Aorta (tissue), 5 donors: ENCODE measurements at places on chromosomes 3 and 15. TPM values are rescaled to one million over a fixed set of nuclear protein-coding genes. Genes with fewer than 3 reads are reported as not detected.

- DNase-seq, result no peak
Observed at GRCh38 chr3:100274361-100274760, 13.6 kb downstream of the TBC1D23 start.

DNA sequence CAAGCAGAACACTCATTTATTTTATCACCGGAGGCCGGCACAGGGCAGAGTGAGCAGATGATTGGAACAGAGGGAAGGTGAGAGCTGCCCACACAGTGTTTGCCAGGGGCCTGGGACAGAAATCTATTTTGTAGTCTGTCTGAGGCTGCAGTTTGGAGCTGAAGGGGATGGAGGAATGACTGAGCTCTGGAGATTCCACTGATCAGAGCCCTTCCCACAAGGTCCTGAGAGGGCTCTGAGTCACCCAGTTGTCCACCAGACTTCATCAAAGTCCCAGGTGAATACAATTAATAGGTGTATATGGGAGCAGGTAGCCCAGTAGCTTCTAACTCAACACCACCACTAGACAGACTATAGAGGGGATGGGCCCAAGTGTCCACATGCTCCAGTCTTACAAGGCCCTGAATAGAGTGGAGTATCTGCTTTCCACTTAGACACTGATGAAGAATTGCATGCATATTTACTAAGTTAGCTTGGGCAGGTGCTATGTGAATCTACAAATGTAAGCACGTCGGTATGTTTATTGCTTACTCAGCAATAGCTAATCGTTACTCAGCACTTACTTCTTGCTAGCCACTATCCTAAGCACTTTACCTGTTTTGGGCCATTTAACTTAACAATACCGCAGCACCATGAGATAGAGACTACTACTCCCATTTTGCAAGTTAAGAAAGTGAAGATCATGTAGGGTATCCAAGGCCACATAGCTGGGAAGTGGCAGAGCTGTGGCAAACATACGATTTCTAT lies 2.7 kb upstream of the STARD5 start:
- DNase-seq, result no peak

- DNase-seq, result no peak
Observed at GRCh38 chr3:31743331-31744089, 210.8 kb downstream of the STT3B start.

DNA sequence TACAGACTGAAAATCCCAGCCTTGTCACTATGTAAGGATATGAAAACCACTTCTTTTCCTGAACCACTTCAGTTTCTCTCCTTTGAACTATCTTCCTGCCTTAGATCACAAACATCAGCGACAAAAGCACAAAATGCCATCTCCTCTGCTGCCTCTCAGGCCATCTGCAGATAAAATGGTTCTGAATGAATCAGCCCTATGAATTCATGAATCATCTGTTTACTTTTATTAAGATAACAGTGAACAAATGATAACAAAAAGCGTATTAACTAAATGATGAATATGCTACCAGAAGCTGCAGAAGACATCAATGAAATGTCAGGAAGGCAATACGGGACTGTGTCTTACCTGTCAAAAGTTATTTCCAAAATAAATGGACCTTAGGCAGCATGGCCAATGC lies 928.1 kb downstream of the ROBO1 start:
- no peak for DNase-seq

GRCh38 chr3:15277861-15278500 lies 54.4 kb downstream of the SH3BP5 start:
- no peak for DNase-seq

The ATP13A5 gene
- total RNA-seq, result not detected

The NGLY1 gene
- 37.9 TPM for total RNA-seq

DNA sequence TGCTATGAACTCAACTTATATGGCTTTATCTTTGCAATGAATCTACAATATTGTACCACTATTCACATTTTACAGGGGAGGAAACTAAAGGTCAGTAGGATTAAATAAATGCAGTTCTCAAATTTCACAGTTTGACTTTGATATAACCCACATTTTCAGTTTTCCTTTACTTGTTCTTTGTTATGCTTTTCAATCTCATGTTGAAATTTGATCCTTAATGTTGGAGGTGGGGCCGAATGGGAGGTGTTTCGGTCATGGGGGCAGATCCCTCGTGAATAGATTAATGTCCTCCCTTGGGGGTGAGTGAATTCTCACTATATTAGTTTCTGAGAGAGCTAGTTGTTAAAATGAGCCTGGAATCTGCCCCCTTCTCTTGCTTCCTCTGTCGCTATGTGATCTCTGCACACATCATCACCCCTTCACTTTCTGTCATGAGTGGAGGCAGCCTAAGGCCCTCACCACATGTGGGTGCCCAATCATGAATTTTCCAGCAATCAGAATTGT lies 44.7 kb downstream of the CD200 start:
- DNase-seq, result no peak

- no peak for DNase-seq
Observed at GRCh38 chr15:78440375-78441373, 2.7 kb downstream of the IREB2 start.

The MAP1A gene
- 36.4 TPM for total RNA-seq

- no peak for DNase-seq
Observed at GRCh38 chr3:56796202-56796601, 5.5 kb downstream of the ARHGEF3 start.

DNA sequence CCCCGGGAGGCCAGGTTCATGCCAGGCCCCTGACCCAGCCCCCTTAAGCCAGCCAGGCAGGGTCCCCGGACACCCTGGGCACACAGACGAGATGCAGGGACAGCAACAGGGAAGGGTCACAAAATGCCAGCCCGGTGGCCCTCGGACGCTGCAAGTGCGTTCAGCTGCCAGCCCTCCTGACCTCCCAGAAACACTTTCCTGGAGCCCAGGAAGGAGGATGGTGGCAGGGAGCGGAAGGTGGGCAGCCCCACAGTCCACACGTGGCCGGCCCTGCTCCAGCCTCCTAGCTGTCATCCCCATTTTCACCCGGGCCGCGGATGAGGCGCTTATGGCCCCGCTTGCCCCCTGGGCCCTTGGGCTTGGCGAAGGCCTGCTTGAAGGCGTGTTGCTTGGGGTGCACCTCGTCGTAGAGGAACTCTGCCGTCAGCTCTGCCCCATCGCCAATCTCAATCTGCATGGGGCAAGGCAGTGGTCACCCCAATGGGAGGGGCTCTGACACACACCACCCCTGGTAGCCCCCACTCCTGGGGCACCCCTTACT lies 3.4 kb upstream of the TLR9 start:
- no peak for DNase-seq

GRCh38 chr3:159266779-159267178 lies 464.9 kb downstream of the MFSD1 start:
- no peak for DNase-seq
